Kidney (tissue), 22 donors: ENCODE measurements at places on chromosomes 4 and X. TPM values are rescaled to one million over a fixed set of nuclear protein-coding genes. Genes with fewer than 3 reads are reported as not detected.

The CPLX1 gene
- total RNA-seq, result 10.2 TPM

The BDH2 gene
- 104 TPM for total RNA-seq

The SPIN4 gene
- 4.2 TPM for total RNA-seq

The ING2 gene
- total RNA-seq, result 7.8 TPM

The XAGE1A gene
- total RNA-seq, result not detected

The PDGFRA gene
- 71.0 TPM for total RNA-seq

The UCHL1 gene
- 35.8 TPM for total RNA-seq

The TSPAN7 gene
- total RNA-seq, result 44.9 TPM

The WDR17 gene
- total RNA-seq, result 6.4 TPM

The PDZD4 gene
- total RNA-seq, result 7.0 TPM

The DTHD1 gene
- total RNA-seq, result 1.4 TPM

DNA sequence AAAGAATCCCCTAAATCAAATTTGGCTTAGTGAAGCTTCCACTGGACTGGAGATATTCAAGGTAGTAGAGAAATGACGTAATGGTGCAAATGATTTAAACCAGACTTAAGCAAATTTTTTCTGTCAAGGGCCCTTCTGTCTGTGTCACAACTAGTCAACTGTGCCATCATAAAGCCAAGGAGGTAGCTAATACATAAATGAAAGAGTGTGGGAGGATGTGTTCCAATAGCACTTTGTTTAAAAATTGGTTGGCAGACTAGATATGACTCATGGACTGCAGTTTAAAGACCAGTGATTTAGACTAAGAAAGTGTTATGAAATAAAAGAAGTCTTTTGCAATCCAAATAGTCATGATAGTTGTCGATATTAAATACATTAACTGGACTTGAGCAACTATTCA lies 24.3 kb upstream of the TEX13C start:
- no peaks in the 10 kb centered on the region for H3K27me3 ChIP-seq
- no peak for DNase-seq
- no peaks in the 10 kb centered on the region for H3K4me1 ChIP-seq
- H3K4me3 ChIP-seq, result no peak overlapping the region
- H3K36me3 ChIP-seq, result no peaks in the 10 kb centered on the region
- no peak overlapping the region for H3K27ac ChIP-seq

DNA sequence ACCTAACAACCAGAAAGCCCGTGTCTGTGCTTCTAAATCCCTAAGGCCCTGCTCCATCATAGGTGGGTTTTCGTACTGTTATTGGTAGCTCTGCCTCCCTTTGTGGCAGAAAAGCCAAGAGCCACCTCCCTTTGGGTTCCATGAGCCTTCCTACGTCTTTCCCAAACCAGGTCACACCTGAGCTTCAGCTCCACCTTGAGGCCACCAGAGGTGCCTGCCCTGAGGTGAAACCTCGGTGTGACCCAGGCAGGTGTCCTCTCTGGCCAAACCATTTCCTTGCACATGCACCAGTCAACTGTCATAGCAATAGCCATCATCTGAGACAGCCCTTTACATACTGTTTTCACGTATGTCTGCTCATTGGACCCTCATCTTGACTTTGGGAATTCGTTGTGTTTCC lies 188.0 kb upstream of the RBPJ start:
- H3K4me1 ChIP-seq, result no peaks in the 10 kb centered on the region
- DNase-seq, result no peak
- H3K36me3 ChIP-seq, result no peaks in the 10 kb centered on the region

DNA sequence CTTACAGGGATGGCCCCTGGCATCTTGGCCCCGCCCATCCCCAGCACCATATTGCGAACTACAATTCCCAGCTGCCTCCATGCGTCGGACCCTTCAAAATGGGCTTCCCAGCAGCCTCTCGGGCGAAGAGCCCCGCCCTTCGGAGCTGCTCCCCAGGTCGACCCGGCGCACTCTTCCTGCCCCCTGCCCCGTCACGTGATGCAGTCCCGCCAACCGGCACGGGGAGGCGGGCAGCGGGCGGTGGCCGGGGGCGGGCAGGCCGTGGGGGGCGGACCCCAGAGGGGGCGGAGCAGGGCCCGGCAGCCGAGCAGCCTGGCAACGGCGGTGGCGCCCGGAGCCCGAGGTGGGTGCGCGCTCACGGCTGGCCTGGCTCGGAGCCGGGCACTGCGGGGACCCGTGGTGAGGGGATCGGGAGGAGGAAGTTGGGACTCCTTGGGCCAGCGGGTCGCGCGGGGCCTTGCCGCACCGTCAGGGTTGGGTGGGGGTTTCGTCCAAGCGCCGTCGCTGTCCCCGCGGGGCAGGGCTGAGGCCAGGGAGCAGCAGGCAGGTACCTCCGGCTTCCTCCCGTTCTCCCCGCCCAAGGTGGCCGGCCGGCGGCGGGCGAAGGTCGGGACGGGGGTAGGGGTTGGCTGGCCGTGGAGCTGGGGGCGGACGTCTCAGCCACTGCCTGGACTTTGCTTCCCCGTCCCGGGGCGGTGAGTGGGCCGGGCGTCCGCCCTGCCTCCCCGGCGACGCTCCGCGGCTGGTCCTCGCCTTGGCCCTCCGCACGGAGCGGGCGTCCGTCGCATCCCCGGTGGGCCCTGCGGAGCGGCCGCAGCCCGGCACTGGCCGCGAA lies at the start of gene MTM1:
MTM1 (plus strand) TSS at position 302 of the 835 bp plus-strand sequence. CDS start 23,994 bp downstream, outside the sequence.
- H3K4me3 ChIP-seq, result peak within 1 kb of the TSS; percentile 67

DNA sequence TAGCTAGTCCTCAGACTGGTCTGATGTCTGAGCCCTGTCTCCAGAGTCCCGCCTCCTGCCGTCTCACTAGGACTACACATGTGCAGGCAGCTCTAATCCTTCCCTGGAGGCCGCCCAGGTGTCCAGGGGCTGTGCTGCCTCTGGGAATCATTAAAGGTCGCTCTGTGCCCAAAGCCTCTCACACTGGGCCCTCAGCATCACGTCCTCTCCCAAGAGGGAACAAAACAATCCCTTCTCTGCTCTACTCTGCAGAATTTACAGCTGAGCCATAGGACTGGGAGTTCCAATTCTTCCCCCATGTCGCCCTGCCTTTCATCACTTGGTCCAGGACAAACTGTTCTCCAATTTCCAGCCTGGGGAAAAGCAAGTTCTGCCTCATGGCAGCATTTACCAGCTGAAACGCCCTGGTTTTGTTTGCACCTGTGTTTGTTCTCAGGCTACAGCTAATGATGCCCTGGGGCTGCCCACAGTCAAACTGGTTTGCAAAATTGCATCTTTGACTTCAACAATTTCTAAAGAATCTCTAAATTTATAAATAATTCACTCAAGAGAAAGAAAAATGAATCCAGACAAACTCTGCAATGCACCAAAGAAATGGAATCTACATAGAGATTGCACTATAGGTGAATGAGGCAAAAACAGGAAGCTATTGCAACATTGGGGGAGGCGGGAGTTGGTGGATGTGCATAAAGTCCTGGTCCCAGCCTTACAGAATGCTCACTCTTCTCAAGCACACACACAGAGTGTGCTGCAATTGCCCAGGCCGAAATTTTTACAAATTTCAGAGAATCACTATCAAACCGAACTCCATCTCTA lies 7.2 kb upstream of the MRFAP1 start:
- H3K27ac ChIP-seq, result no peak overlapping the region
- no peak for DNase-seq
- no peaks in the 10 kb centered on the region for H3K36me3 ChIP-seq
- no peak overlapping the region for H3K4me3 ChIP-seq

DNA sequence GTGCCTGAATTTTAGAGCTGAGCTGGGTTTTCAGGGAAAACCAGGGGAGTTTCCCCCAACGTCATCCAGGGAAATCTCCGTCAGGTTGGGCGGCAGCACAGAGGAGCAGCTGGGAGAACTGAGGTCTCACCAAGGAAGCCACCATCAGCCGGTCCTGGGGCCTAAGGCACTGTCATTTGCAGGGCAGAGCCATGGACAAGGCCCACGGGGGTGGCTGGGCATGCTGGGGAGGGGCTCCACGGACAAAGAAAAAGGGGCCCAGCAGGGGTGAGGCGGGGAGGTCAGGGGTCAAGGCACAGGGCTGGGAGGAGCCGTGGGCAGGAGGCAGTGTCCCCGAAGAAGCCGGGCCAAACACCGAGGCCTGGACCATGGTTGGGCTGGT lies 109.8 kb downstream of the HMX1 start:
- no peaks in the 10 kb centered on the region for H3K36me3 ChIP-seq
- H3K27ac ChIP-seq, result no peak overlapping the region
- DNase-seq, result no peak
- H3K27me3 ChIP-seq, result peaks cover 3% of the 10 kb centered on the region

DNA sequence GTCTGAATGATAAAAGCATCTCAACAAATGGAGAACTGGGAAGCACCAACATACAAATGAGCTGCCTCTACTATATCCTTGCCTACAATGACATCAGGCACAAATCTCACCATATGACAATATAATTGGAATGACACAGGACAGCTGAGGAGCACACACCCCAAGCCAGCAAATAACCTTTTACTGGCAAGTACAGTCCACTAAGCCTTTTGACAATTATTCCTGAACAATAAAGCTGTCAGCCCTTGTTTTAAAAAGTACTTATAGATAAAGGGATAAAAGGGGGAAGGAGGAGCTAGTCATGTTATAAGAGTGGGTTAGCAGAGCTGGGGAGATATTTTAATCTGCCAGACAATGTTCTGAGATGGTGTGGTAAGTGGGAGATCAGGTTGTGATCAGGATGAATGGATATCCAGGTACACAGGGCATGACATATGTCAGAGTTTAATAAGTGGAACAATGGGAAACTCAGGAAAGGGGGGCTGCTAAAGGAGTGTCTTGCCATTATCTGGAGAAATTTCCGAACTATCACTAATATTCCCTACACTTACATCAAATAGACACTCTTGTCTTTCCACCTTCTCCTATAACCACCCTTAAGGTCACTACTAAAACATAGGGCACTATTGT lies 127.6 kb downstream of the GPC3 start:
- H3K27me3 ChIP-seq, result no peaks in the 10 kb centered on the region
- no peaks in the 10 kb centered on the region for H3K4me1 ChIP-seq
- DNase-seq, result no peak
- H3K36me3 ChIP-seq, result no peaks in the 10 kb centered on the region
- no peak overlapping the region for H3K4me3 ChIP-seq
- H3K27ac ChIP-seq, result no peak overlapping the region

DNA sequence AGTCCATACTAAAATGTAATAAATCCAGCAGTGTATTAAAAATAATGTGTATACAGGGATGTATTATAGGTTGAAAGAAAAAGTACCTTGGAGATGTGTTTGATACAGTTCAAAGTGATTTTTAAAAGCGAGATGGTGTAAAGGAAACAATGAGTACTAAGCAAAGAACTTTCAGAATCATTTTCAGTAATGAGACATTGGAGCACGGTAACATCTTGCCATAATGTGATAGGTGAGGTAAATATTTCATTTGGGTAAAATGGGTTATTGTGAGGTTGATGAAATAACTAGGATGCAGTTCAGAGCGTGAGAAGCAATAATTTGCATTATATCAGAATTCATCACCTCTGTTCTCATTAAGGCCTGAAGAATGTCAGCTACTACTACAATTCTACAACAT lies 25.9 kb downstream of the EIF2S3 start:
- H3K36me3 ChIP-seq, result no peaks in the 10 kb centered on the region
- DNase-seq, result no peak
- no peaks in the 10 kb centered on the region for H3K4me1 ChIP-seq
- no peak overlapping the region for H3K4me3 ChIP-seq
- H3K27me3 ChIP-seq, result no peaks in the 10 kb centered on the region

GRCh38 chr4:6608758-6609414 lies 31.6 kb upstream of the MRFAP1 start:
- no peaks in the 10 kb centered on the region for H3K4me1 ChIP-seq
- H3K27me3 ChIP-seq, result no peaks in the 10 kb centered on the region
- H3K27ac ChIP-seq, result no peak overlapping the region
- no peak for DNase-seq
- H3K4me3 ChIP-seq, result no peak overlapping the region

DNA sequence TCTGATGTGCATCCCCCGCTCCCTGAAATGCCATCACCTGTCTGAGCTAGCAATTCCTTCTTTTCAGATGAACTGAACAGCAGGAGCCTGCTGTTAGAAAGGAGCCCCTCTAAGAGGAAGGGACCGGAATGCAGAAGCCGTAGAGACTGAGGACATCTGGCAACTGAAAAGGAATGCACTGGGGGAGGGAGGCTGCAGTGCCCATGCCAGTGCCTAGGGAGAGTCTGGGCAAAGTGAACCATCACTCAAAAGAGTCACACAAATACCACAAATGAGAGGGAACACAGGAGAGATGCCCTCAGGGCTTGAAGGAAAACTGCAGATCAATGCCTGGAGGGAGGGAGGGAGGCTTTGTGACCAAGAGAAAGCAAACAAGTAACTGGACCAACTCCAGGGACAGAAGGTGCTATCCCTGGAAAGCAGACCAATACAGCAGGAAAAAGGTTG lies 93.9 kb upstream of the CBR4 start:
- no peaks in the 10 kb centered on the region for H3K27me3 ChIP-seq
- no peak for DNase-seq
- H3K4me3 ChIP-seq, result no peak overlapping the region
- H3K27ac ChIP-seq, result no peak overlapping the region
- H3K4me1 ChIP-seq, result no peaks in the 10 kb centered on the region

- no peaks in the 10 kb centered on the region for H3K36me3 ChIP-seq
- H3K27me3 ChIP-seq, result peaks cover 2% of the 10 kb centered on the region
- H3K4me1 ChIP-seq, result no peaks in the 10 kb centered on the region
- H3K4me3 ChIP-seq, result no peak overlapping the region
- DNase-seq, result no peak
- no peak overlapping the region for H3K27ac ChIP-seq
These were observed 2.0 kb downstream of the AREG start for GRCh38 chr4:74446896-74447295.

GRCh38 chr4:164313853-164314252 lies 440.1 kb upstream of the SMIM31 start:
- DNase-seq, result no peak
- H3K4me3 ChIP-seq, result no peak overlapping the region
- no peak overlapping the region for H3K27ac ChIP-seq

- no peaks in the 10 kb centered on the region for H3K4me1 ChIP-seq
- DNase-seq, result no peak
- H3K36me3 ChIP-seq, result no peaks in the 10 kb centered on the region
- no peak overlapping the region for H3K27ac ChIP-seq
These were observed 432.3 kb upstream of the ATOH1 start for GRCh38 chr4:93396272-93396671.

DNA sequence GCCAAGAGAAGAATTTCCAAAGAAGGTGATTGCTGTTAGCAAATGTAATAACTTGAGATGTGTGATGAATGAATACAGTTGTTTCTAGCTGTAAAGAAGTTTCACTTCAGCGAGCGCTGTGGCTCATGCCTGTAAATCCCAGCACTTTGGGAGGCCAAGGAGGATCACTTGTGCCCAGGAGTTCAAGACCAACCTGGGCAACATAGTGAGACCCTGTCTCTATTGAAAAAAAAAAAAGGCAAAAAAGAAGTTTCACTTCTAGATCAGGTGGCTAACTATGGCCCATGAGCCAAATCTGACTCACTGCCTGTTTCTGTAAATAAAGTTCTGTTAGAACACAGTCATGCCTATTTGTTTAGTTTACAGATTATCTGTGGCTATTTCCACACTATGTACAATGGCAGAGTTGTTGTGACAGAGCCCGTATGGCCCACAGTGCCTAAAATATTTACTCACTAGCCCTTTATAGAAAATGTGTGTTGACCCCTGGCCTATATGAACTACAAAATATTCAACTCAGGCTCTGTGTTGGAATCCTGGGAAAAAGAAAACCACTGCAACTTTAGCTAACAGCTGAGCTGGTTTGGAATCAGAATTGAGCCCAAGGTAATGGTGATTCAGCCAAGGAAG lies 54.1 kb upstream of the PRPS1 start:
- H3K27ac ChIP-seq, result no peak overlapping the region
- no peak for DNase-seq
- no peaks in the 10 kb centered on the region for H3K36me3 ChIP-seq
- H3K4me3 ChIP-seq, result no peak overlapping the region

- H3K36me3 ChIP-seq, result no peaks in the 10 kb centered on the region
- H3K4me1 ChIP-seq, result no peaks in the 10 kb centered on the region
- DNase-seq, result no peak
- peak overlapping the region; percentile 14 for H3K4me3 ChIP-seq
These were observed 64.0 kb upstream of the PGM2 start for GRCh38 chr4:37762294-37762990.
